ENCODE measurements at places on chromosomes 3 and 15.

GRCh38 chr3:165347526-165347925, 151.3 kb upstream of the SLITRK3 start:
- DNase-seq, result no peak

- DNase-seq, result no peak
Measured at GRCh38 chr3:120341658-120342346, 7.4 kb downstream of the LRRC58 start.

- no peak for DNase-seq
Measured at GRCh38 chr3:158158969-158159368, 49.1 kb downstream of the RSRC1 start.

- DNase-seq, result no peak
Measured at GRCh38 chr15:41416128-41416741, 660 bp upstream of the RTF1 start.

GRCh38 chr15:25501828-25502446, 63.1 kb upstream of the UBE3A start:
- DNase-seq, result no peak

DNA sequence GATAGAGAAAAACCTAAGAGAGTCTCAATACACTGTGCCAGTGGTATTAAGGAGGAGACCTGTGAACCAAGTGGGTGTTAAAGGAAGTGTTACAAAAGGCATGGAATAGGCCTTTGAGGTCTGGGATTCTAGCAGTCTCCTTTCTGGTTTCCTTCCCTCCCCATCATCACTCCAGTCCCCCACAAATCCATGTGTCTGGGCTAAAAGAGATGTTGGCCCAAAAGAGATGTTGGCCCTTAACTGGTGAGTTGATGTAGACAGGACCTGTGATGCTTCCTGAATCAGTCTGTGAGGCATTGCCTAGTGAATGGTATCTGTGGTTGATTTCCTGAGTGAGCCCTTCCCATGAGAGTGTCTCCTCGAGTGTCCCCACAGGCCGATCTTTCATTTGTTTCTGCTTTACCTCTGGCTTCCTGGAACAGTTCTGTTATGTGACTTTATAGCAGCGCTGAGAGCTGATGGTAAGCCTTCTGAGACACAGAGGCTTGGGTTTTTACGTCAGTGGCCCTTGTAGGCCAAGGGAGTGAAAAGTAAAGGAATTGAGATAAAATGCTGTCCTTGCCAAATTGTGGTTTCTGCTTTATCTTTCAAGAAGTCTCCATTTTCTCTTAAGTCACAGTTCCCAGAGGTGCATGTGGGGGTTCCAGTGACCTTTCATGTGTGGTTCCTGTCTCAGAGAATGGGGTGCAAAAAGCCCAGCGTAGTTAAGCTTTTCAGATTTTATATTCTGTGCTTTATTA, 87.8 kb downstream of the KLHL25 start:
- no peak for DNase-seq

DNA sequence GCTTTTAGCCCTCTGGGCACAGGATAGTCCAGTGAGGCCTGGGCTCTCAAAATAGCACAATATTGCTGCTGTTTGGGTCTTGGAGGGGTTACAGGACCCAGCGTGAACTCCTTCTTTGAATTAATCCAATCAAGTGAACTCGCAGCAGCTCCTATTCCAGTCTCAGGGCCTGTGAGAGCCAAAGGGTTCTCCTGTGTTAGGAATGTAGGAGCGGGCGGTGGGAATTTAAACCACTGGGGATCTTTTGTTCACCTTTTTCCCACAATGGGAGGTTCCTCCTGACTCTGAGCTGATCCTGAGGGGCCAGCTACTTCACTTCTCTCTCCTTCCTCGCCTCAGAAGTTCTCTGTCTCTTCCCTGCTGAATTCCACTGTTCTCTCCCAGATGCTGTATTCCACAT, 504.0 kb downstream of the UNC13C start:
- DNase-seq, result no peak

Data from cortex of kidney (tissue), 1 donor.